ENCODE measurements at places on chromosomes 3 and 15. TPM values are rescaled to one million over a fixed set of nuclear protein-coding genes. Genes with fewer than 3 reads are reported as not detected.

ARHGEF26 gene
- 12.8 TPM for total RNA-seq

CHD2 gene
- 28.2 TPM for total RNA-seq

- DNase-seq = peak; percentile 21
Observed at GRCh38 chr3:43468133-43468532, 153.7 kb downstream of the ANO10 start.

- no peak for DNase-seq
Observed at GRCh38 chr3:152126260-152126659, 142.5 kb upstream of the MBNL1 start.

SMARCC1 gene
- total RNA-seq = 44.6 TPM

ZNF660 gene
- total RNA-seq = 6.3 TPM

GRCh38 chr15:69543681-69544364, 91.2 kb downstream of the RPLP1 start:
- no peak for DNase-seq

GRCh38 chr3:10602769-10603768, 97.7 kb upstream of the ATP2B2 start:
- no peak for DNase-seq

TMEM207 gene
- total RNA-seq = not detected

- DNase-seq = no peak
Observed at GRCh38 chr15:66356077-66356358, 467 bp downstream of the TIPIN start.

TJP1 gene
- total RNA-seq = 36.8 TPM

DNA sequence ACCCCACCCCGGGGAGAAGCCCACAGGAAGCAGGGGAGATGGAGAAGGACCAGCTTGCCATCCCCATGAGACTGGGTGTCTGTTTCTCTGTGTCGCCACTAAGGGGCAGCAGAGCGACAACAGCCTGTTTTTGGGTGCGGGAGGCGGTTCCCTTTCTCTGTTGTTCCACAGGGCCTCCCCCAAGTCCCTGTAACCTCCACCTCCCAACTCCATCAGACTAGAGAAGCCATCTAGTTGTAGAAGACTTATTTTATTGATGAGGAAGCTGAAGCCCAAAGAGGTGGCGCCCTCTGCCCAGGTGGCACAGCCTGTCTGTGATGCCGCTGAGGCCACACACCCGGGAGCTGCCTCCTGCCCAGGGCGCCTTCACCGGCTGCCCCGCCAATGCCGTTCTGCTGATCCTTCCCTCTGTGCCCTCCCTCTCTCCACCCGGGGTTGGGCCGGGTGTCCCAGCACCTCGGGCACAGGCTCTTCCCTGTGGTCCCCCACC, 3.9 kb upstream of the CCDC9B start:
- peak; percentile 93 for DNase-seq

DNA sequence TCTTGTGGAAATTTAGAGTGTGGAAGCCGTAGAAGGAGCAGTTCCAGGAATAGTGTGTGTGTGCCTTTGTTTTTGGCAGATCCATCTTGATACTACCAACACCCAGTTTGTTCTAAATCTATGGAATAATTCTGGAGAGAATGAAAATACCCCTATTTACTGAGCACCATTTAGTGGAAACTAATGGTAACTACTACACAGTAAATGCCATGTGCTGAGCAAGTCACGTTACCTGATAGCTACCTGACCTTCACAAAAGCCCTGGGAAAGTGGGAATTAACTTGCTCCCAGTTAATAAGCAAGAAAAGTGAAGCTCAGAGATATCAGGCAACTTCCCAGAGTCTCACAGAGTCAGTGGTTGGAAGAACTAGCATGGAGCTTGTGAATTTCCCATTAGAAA, 137.7 kb downstream of the ARPP21 start:
- DNase-seq = no peak

DNA sequence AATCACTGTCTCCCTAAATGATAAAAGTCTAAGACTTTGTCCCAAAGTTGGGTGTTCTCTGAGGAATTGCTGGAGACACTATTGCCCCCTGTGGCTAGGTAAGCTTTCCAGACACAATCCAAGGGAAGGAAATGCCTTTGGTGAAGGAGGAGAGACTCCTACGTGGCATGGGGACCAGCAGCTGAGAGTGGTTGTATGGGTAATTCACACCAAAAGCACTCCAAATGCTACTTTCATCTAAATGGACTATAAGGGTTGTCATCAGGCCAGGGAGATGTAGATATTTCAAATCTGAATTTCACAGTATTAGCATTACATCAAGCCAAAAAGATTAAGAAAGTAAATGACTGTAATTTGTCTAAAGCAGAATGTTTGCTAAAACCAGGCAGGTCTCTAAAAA, 400.8 kb upstream of the THBS1 start:
- no peak for DNase-seq

- peak; percentile 55 for DNase-seq
Observed at GRCh38 chr3:188241883-188242282, 87.9 kb downstream of the LPP start.
